ENCODE measurements at places on chromosomes 7 and 10.

DNA sequence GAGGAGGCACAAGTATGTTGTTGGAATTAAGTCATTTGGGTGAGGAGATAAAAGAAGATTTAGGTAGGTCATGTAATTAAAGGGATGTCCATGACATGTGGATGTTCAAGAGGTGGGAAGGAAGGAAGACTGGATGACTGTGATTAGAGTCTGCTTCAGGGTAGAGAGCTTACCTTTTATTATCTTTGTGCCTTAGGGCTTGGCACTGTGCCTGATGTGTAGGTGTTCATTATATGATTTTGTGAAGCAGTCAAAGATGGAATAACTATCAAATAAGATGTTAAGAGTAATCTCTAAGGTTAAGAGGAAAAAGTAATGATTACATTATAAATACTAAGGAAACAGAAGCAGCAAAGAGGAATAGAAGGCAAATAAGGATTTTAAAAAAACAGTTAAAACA, 97.8 kb downstream of the CDK14 start:
- no peak for DNase-seq

GRCh38 chr7:106901828-106902441, 36.9 kb downstream of the PIK3CG start:
- DNase-seq = no peak

DNA sequence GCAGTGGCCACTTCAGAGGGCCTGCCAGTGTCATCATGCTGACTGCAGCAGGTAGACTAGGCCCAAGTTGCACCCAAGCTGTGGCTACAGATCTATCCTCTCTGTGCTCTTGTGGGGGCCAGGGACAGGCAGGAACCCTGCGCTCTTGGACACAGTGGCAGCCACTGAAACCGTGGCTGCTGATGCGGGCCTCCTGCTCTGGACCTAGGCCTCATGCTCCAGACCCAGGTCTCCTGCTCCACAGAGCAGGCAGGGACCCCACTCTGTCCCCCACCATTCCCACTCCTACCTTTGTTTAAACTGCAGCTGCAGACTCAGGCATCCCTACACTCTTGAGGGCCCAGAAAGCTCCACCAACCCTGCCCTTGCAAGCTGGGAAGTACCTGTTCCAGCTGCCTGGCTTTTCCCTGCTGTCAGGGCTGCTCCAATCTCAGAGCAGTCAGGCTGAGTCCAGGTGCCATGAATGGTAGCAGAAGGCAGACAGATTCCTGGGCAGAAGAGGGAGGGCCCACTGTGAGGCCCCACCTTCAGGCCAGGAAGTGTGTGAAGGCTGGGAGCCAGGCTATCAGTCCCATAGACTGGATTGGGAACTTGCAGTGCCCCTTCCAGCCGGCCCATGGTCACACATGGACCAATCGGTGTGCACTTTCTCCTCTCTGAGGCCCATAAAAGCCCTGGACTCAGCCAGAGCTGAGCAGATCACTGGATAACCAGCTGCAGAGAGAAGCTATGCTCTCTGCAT, 634.0 kb upstream of the SEMA3D start:
- no peak for DNase-seq

DNA sequence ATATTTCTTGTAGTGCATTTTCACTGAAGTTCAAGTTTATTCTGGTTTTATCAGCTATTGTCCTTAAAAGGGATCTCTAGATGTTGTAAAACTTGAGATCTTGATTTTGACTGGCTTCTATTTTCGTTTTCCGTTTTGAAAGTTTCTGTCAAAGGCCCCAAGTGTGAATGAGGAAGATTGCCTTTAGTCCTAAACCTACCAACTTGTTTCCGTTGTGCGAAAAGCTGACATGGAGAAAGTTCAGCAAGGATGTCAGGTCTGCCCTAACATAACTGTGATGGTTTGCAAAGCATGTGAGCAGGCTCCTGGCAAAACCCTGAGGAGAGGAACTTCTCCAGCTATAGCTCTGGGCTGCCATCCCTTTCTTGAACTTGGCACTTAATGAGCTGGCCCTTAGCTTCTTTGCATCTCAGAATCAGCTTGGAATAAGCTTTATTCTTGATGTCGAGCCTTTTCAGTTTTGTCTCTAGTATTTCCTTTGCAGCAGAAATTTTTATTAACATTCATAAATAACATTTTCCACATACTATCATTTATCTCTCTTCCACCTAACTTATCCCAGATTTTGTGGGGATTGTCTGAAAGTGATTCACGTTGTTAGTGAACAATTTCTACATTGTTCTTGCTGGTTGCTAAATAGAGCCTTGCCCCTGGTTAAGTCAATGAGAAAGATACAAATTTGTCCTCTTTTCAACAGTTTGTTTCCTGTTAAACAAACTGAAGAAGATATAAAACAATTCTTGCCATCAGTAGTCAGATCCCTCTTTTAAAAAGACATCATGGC, 559.4 kb downstream of the SUGCT start:
- DNase-seq = no peak

DNA sequence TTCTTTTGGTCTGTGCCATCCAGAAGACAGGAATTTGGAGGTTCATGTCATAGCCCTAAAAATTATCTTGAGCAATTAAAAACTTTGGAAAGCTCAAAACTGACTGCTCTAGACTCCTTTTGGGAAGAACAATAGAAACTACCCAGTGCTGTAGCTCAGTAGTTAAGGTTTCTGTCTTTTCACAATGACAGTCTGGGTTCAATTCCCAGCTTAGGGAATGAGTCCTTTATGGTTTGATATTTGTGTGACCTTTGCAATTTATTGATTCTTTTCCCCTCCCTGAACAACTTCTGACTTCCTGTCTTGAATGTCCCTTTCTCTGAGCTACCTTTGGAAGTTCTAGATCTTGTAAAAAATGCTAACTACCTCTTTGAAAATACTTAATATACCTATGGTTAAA, 603.3 kb upstream of the IGFBP3 start:
- DNase-seq = no peak

Measured in activated CD4-positive, alpha-beta T cell treated with anti-CD3 and anti-CD28 coated beads, Interleukin-2, amount 50 U/mL, for 24 hours (primary cell).